Fibroblast of skin of abdomen (primary cell): ENCODE measurements at places on chromosomes 4 and X.

DNA sequence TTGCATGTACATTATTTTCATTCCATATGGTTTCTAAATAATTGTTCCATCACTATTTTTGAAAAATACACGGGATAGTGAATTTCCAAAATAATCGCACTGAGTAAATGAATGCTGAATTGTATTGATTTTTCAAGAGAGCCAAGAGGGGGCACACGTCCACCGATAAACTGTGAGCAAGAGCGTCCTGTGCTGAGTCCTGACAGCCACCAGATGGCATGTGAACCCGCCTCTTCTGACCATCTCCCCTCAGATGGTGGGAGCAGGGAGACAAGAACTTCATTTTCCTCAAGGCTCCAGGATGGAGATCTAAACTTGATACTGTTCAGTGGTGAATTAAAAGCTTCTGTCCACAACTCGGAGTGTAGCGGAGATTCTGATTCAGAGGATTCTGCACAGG lies 30.6 kb upstream of the IL9R start:
- DNase-seq: no peak

DNA sequence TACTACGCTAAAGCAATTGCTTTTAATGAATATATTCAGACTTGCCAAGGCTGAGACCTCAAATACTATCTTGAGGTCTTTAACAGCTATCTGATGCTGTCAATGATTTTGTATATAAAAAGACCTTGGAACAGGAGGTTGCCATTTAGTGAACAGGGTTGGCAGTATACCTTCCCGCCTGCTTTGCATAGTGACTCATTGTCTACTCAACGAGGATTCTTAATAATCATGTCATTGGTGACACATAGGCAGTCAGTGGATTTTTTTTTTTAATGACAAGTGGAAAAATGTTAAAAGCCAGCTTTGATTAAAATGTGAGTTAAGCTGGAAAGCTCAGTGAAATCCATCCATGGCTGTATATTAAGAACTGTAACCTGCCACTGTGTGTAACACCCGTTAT lies 164.0 kb downstream of the ASMT start:
- DNase-seq: peak; percentile 19

DNA sequence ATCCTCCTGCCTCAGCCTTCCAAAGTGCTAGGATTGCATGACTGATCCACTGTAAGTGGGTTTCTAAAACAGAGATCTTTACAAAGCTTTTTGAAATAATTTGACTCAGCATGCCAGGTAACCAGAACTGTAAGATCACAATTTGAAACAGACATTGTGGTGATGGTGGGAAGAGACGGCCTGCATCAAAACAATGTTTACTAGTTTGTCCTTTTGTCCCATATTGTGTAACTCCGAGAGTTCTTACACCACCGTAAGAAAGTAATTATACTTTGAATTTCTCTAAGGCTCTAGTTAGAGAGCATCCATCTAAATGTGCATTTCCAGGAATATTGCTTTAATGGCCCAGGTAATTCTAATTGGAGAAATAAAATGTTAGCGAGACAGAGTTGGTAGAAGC lies 594 bp upstream of the ARHGAP24 start:
- DNase-seq: no peak

- no peak for DNase-seq
Observed at GRCh38 chrX:78493180-78493579, 165.8 kb upstream of the CYSLTR1 start.

DNA sequence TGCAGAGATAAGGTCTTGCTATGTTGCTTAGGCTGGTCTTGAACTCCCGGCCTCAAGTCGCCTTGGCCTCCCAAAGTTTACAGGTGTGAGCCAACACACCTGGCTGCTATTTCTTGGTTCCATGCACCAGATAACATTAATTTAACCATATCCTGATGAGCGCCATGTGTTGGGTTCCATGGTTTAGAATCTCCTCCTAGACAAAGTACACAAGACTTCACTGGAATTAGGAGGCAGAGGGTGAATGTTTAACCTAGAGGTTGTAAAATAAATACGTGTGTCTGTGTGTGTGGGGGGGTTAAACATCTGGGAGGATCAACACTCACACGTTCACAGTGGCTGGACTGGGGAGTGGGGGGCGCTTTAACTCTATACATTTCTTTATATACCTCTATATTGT lies 32.4 kb upstream of the SORCS2 start:
- DNase-seq: no peak

DNA sequence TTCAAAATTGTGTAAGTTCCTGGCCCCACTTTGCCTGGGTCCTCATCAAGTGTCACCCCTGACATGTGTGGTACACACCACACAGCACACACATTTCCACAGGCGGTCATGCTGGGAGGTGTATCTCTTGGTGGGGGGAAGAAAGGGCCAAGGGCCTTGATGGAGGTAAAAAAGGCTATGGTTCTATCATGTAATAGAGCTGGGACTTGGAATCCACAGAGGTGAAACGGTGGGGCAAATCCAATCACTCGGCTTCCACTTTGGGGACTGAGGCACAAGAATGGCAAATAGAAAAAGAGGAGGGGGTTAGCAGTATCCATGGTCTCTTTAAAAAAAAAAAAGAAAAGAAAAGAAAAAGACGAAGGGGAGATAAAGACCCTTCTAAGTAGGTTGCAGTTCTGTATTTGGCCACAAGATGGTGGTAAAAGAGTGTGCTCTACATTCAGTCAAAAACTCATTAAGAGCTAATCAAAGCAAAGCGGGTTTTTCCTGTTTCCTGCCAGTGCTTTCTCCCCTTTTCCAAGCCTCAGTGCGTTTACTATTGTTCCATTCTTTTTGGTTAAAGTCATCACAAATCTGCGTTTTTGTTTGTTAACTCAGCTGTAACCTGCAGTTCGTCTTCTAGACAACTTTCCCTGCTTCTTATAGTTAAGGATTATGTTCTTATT lies 37.0 kb upstream of the ATP6AP2 start:
- peak; percentile 57 for DNase-seq

DNA sequence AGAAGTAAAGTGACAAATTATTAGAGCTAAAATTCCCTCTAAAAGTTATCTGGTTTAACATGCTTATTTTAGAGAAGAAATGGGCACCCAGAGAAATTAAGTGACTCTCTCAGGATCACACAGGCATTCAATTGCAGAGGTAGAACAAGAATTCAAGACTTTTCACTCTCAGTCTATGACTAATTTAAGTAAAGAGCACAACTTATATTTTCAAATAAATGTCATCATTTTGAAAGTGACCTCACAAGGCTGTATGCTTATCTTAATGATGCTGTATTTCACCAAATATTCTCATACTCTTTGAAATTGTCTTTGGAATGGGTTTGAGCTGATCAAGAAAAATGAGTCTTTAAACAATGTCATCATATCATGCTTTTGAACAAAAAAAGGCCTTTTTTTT lies 15.3 kb downstream of the GPR174 start:
- no peak for DNase-seq

DNA sequence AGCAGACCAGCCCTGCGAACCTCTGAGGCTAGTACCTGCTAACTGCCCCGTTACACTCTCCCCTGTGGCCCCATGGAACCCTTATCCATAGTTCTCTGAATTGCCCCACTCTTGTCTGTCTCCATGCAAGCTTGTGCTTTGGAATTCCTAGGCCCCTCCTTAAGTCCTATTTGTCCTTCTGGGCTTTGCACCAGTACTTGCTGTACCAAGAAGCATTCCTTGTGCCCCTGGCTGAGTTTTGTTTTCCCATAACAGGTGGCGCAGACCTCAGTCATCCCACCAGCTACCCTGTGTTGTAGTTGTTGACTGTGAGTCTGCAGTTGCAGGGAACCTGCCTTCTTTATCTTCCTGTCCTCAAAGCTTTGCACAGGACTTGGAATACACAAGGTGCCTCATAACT lies 147.9 kb downstream of the AMMECR1 start:
- no peak for DNase-seq

- no peak for DNase-seq
Observed at GRCh38 chrX:16855363-16856075, 14.6 kb downstream of the RBBP7 start.

DNA sequence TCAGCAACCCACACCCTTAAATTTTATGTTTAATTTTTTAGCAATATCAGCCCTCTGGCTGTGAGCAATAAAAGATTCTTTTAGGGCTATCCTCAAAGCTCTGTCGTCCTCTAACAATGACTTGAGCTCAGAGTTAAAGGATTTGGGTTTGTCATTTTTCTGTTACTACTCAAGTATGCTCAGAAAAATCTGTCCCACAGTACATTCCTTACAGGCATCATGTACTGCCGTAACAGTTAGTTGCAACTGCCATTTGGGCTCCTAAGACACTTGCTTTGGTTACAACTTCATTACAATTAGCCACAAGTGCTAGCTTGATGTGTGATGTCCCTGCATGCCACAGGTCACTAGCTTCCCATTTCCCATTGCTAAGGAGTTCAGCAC lies 33.2 kb downstream of the COQ2 start:
- DNase-seq: peak; percentile 33

DNA sequence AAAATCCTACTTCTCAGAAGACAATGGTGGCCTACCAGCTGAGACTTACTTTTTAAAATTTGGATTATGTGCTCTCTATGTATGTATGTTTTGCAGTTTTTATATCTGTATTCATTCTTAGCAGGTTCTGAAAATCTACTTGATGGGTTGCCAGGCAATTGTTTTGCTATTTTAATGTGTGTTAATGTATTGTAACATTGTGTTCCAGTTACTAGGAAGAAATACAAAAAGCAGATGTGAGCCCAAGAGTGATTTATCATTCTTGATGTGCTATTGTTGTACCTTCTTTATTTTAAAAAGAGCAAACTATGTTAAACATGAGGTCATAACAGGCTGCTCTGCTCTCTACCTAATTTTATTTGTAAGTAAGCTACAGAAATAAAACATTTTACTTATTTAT lies 81.9 kb downstream of the REPS2 start:
- DNase-seq: no peak

- DNase-seq: no peak
Observed at GRCh38 chr4:48967101-48967500, 19.0 kb upstream of the CWH43 start.

DNA sequence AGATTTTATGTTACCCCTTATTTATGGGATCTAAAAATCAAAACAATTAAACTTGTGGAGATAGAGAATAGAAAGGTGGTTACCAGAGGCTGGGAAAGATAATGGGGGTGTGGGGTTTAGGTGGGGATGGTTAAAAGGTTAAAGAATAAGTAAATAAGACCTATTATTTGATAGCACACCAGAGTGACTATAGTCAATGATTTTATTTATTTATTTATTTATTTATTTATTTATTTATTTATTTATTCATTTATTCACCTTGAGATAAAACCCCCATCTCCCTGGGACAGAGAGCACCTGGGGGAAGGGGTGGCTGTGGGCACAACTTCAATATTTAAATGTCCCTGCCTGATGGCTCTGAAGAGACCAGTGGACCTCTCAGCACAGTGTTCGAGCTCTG lies 66.1 kb downstream of the UGT2A3 start:
- no peak for DNase-seq

- DNase-seq: no peak
Observed at GRCh38 chrX:133689997-133690599, 274.8 kb upstream of the GPC4 start.

DNA sequence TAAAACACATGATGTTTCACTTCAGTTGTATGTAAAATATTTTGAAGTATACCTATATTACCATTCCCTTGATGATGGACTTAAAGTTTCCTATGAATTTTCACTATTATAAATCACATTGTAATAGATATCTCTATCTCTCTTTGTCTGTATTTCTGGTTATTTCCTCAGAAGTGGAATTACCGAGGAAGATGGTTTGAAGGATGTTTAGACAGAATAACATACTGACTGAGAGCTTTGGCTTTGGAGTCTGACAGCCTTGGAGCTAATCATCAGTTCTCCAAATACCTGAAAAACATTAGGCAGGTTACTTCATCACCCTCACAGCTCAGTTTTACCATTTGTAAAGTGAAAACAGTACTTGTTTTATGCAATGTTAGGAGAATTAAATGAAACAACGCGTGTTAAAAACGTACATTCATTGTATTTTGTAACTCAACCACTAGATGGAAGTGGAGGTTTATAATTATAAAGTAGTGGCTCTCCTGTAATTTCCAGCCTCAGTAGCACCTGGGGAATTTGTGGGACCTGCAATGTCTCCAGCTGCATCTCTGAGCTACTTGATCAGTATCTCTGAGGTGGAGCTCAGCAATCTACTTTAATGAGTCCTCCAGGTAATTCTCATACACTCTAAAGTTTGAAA lies 14.3 kb downstream of the JCHAIN start:
- DNase-seq: peak; percentile 35

DNA sequence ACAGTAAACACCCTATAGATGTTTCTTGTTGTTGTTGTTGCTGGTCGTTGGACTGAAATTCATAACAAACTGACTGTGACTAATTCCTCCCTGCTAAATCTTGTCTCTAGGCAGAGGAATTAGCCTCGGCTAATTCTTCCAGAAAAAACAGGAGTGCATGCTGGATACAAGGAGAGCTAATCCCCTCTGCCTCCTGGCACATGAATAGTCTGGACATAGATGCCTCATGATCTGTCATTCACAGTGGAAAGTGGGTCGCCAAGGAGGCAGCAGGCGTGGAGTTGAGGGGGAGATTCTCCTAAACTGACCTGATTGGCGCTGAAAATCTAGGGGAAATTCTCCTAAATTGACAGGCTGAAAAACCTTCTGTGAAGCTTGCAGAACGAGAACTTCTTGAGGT lies 220.1 kb downstream of the DCTD start:
- no peak for DNase-seq

GRCh38 chrX:68376373-68376772 lies 56.9 kb downstream of the OPHN1 start:
- DNase-seq: no peak

GRCh38 chr4:177546745-177547144 lies 104.5 kb upstream of the AGA start:
- peak; percentile 17 for DNase-seq

GRCh38 chrX:9687899-9688298 lies 77.7 kb downstream of the GPR143 start:
- no peak for DNase-seq

- no peak for DNase-seq
Observed at GRCh38 chrX:102684772-102685520, 27.3 kb upstream of the GPRASP2 start.

DNA sequence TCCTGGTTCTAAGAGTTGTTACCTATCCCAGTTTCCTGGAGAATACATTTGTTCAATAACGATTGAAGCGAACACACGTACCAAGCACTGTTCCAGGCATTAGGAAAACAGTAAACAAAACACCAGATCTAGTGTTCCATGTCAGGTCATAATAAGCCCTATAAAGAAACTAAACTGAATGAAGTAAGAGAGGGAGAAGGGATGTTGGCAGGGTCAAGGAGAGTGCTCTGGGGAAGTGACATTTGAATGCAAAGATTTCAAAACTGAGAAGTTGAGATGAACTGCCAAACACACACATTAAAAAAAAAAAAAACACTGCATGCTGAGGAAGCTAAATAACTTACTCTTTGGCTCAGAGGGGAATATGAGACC lies 14.4 kb upstream of the ENAM start:
- DNase-seq: no peak

DNA sequence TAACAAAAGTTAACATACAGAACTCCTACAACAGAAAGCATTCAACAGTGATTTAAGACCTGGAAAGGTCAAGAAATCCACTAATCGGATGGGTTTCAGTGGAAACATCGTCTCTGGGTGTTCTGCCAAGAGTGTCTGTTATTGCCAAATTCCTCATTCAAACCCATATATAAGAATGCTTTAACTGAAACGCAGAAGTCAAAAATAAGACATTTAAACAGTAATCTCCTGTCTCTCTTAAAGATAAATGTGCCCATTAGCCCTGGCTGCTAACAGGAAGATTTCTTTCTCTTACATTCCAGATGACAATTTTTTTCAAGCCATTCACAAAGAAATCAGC lies 31.5 kb downstream of the DCTD start:
- DNase-seq: peak; percentile 78
